ENCODE measurements at places on chromosomes 16 and 17. TPM values are rescaled to one million over a fixed set of nuclear protein-coding genes. Genes with fewer than 3 reads are reported as not detected.

GRCh38 chr17:63151941-63152523, 186.0 kb downstream of the TANC2 start:
- H3K36me3 ChIP-seq, result peaks cover 9% of the 10 kb centered on the region
- H3K4me3 ChIP-seq, result peak overlapping the region; percentile 36
- H3K4me1 ChIP-seq, result peaks cover 66% of the 10 kb centered on the region
- H3K27me3 ChIP-seq, result no peaks in the 10 kb centered on the region
- DNase-seq, result no peak

GRCh38 chr16:3133844-3134243, 985 bp upstream of the ZNF213 start:
- H3K36me3 ChIP-seq, result peaks cover 15% of the 10 kb centered on the region
- peak overlapping the region; percentile 85 for H3K4me3 ChIP-seq
- peak overlapping the region; percentile 77 for H3K27ac ChIP-seq
- H3K27me3 ChIP-seq, result no peaks in the 10 kb centered on the region
- no peak for DNase-seq

- no peak overlapping the region for H3K4me3 ChIP-seq
- peak; percentile 87 for DNase-seq
- peaks cover 24% of the 10 kb centered on the region for H3K27me3 ChIP-seq
- no peak overlapping the region for H3K27ac ChIP-seq
- no peaks in the 10 kb centered on the region for H3K4me1 ChIP-seq
Observed at GRCh38 chr17:30236766-30237165, 1.3 kb upstream of the SLC6A4 start.

The HOXB1 gene
- not detected for polyA plus RNA-seq

GRCh38 chr17:66523378-66524200, 221.2 kb downstream of the PRKCA start:
- H3K4me3 ChIP-seq, result no peak overlapping the region
- H3K27ac ChIP-seq, result no peak overlapping the region
- no peak for DNase-seq
- peaks cover 8% of the 10 kb centered on the region for H3K36me3 ChIP-seq
- H3K27me3 ChIP-seq, result no peaks in the 10 kb centered on the region

DNA sequence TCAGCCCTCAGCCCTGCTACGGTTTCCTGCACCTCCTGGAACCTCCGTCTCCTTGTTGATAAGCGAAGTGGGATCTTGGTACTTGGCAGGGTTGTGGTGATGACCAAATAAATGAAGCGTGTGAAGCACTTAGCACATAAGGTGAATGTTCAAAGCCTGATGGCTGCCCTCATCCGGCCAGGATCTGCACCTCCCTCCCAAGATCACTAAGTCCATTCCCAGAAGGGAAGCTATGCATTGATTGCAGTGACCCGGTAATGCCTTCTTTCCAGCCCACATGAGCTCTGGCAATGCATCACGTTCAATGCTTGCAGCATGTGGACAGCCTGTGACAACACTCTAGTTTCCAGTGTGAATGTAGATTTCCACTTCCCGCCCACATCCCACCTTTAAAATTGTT, 24.9 kb upstream of the RHOT1 start:
- no peaks in the 10 kb centered on the region for H3K27me3 ChIP-seq
- H3K27ac ChIP-seq, result no peak overlapping the region
- DNase-seq, result no peak

DNA sequence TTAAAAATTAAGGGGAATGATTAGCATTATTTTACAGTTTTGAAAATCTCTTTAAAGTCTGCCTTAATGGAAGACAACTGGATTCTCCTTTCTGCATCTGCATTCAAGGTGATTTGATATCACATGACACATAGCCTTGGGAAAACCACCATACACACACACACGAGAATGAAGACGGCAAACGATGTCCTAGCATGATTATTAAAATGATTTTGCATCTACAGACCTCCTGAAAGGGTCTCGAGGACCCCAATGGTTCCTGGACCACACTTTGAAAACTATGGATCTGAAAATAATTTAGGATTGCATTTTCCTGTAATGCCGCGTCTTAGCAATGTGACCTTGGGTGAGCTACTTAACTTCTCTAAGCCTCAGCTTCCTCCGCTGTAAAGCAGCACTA, 11.8 kb upstream of the CHST4 start:
- H3K27ac ChIP-seq, result no peak overlapping the region
- H3K4me3 ChIP-seq, result no peak overlapping the region
- no peaks in the 10 kb centered on the region for H3K36me3 ChIP-seq
- DNase-seq, result no peak
- H3K4me1 ChIP-seq, result no peaks in the 10 kb centered on the region

DNA sequence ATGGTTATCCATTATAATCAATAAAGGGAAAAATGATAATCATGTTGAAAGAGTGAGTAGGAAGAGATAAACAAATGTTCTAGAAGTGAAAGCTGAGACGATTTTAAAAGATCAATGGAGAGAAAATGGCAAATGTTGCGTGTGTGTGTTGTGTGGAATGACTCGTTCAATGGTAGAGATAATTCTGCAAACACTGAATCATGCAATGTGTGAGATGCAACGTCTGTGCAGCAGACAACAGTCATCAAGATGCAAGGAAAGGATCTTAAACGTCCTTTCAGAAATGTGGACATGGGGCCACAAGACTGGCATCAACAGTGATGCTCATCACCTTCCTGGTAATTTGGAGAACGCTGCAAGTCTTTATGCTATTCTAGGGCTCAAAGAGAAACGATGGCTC, 124.4 kb downstream of the CDYL2 start:
- H3K27me3 ChIP-seq, result no peaks in the 10 kb centered on the region
- H3K4me1 ChIP-seq, result no peaks in the 10 kb centered on the region
- no peak overlapping the region for H3K4me3 ChIP-seq
- no peak for DNase-seq

DNA sequence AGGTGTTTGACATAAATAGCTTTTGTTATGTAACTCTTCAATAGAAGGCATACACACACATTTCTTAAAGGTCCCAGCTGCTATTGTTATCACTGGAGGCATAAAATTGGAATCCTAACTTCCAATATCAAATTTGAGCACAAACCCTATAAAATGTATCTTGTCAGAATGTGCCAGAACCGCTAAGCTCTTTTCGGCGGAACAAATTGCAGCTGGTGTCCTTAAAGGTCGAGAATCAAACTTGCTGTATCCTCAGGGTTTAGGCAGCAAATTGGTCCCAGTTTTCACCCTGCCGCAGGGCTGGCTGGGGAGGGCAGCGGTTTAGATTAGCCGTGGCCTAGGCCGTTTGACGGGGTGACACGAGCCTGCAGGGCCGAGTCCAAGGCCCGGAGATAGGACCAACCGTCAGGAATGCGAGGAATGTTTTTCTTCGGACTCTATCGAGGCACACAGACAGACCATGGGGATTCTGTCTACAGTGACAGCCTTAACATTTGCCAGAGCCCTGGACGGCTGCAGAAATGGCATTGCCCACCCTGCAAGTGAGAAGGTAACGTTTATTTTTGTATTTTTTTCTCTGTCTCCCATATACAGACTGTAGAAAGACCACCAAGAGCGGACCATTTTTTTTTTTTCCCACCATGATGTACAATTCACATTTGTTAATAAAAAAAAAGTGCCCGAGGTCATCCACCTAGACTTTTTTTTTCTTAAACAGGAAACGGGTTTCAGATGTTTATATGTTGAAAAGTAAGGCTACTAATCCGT, 297.1 kb downstream of the IRF8 start:
- no peaks in the 10 kb centered on the region for H3K36me3 ChIP-seq
- no peak overlapping the region for H3K27ac ChIP-seq
- no peak for DNase-seq
- no peak overlapping the region for H3K4me3 ChIP-seq

DNA sequence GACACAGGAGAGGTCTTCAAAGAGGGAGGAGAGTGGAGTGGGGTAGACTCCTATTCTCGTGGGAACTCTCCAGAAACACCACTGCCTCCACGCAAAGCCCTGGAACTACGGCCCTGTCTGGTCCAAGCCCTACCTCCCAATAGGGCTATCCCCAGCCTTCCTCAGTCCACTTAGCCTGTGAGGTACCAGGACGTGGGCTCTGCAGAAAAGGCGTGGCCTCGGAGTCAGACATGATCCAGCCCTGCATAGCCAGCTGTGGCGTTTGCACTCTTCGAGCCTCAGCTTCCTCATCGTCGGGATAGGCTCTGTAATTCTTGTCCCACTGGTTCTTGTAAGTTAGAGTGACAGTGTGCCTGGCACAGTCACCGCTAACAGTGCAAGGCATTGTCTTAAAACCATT, 13.8 kb downstream of the ENDOV start:
- peaks cover 24% of the 10 kb centered on the region for H3K36me3 ChIP-seq
- DNase-seq, result no peak
- H3K27me3 ChIP-seq, result no peaks in the 10 kb centered on the region
- no peak overlapping the region for H3K27ac ChIP-seq
- H3K4me3 ChIP-seq, result no peak overlapping the region

The ZNF286A gene
- polyA plus RNA-seq, result 17.1 TPM

DNA sequence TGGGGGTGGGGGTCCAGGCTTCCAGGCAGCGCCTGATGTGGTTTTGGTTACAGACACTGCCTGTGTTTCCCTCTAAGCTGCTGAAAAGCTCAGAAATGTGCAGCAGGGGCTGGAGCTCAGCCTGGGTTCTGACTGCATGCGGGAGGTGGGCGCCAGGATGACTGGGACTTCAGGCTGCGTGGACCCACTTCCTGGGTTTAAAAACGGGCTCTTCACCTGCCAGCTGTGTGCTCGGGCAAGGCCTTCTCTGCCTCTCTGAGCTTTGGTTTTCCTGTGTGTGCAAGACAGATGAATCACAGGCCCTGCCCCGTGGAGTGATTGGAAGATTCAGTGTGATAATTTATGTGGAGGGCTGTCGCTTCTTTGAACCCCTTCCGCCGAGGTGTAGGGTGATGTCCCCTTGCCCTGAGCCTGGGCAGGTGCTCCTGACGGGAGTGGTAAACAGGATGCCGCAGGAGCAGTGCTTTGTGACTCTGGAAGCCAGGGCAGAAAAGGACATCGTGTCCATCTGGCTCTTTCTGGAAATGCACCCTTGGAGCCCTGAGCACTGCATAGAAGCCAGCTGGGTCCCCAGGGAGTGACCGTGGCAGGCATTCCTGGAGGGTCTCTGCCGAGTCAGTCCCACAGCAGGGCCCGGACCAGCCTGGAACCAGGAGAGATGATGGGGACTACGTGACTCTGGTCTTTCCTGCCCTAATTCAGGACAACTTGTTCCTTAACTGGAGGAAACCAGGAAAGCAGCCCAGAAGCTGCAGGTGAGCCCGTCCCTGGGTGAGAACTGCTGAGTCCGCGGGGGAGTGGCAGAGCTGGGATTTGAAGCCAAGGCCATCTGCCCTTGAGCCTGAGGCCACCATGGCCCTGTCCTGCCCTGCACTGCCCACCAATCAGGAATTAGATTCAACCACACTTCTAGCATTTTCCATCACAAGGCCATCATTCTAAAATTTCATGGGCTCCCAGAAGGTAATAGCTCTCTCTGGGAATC, 28.5 kb upstream of the SLC7A5 start:
- no peaks in the 10 kb centered on the region for H3K27me3 ChIP-seq
- no peak overlapping the region for H3K4me3 ChIP-seq
- H3K27ac ChIP-seq, result no peak overlapping the region

DNA sequence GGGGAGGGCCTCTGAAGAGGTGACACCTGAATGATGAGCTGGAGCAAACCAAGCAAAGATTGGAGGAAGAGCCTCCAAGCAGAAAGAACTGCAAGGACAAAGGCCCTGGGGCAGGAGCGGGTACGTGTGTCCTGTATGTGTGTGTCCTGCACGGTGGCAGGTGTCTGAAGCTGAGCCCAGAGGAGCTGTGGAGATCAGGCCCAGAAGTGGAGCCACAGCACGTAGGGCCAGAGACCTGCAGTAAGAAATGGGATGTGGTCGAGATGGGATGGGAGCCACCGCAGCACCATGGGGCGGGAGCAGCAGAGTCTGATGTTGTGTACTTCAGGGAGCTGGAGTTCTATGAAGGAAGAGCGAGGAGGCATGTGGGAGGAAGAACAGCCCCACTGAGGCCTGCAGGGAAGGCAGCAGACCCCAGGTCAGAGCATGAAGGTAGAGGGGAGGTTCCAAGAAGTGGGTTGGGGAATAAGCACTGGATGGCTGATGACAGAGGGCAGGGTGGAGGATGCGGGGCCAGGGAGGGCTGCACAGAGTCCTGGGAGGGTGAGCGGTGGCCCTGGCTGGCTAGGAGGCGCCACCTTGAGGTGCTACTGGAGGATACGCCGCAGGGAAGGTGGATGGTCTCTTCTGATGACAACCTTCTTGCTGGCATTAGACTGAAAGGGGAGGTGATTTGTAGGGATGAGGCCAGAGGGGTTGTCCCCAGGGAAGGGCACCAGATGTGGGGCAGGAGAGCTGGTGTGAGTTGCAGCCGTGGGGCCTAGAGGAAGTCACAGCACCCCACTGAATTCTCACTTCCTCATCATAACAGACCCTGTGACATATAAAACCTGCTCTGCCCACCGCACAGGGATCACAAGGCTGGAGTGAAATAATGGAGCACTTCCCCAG, 10.6 kb upstream of the CETP start:
- no peak overlapping the region for H3K4me3 ChIP-seq
- no peak overlapping the region for H3K27ac ChIP-seq
- H3K36me3 ChIP-seq, result peaks cover 4% of the 10 kb centered on the region
- H3K4me1 ChIP-seq, result no peaks in the 10 kb centered on the region

DNA sequence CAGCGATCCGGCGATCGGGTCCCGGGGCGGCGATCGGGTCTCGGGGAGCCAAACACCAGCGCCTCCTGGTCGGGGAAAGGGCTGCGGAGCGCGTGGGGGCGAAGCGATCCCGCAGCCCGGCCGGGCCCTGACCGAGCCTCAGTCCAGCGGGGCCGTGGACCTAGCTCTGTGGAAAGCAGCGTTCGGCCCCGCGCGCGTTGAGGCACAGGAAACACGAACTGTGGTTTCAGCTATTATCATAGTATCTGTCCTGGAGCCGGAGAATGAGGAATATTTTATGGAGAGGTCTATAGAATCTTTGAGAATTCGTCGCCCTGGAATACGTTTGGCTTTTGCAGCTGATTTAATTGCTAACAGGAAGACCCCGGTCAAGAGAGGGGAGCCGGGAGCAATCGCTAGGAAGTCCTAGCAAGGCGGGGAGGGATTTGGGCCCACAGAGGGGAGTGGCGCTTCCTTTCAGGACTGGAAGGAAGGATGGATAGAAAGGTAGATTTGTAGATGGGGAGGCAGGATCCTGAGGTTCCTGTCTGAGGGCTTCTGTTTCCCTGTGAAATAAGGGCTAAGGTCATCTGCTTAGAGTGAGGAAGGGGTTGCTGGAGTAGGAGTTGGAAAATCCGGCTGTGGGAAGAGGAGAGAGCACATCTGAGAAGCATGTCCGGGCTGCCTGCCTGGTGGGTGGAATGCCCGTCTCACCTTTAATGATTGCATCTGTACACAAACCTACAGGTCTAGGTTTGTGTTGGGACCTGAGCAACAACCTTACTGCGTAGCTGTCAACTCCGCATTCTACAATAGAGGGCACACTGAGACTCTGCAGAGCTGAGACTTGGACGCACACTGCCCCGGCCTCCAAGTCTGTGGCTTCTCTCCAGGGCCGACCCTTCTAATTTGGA, 770 bp downstream of the CCNF start:
- peak overlapping the region; percentile 89 for H3K4me3 ChIP-seq
- peak overlapping the region; percentile 78 for H3K27ac ChIP-seq
- H3K27me3 ChIP-seq, result no peaks in the 10 kb centered on the region
- H3K36me3 ChIP-seq, result peaks cover 17% of the 10 kb centered on the region
- H3K4me1 ChIP-seq, result peaks cover 31% of the 10 kb centered on the region
- peak; percentile 51 for DNase-seq

- no peaks in the 10 kb centered on the region for H3K27me3 ChIP-seq
- H3K36me3 ChIP-seq, result no peaks in the 10 kb centered on the region
- peaks cover 6% of the 10 kb centered on the region for H3K4me1 ChIP-seq
- DNase-seq, result no peak
- H3K4me3 ChIP-seq, result no peak overlapping the region
Observed at GRCh38 chr16:65781363-65781762, 585.1 kb upstream of the CDH5 start.

GRCh38 chr17:58504826-58505351, 9.5 kb downstream of the MTMR4 start:
- no peak overlapping the region for H3K4me3 ChIP-seq
- no peak overlapping the region for H3K27ac ChIP-seq
- peaks cover 51% of the 10 kb centered on the region for H3K36me3 ChIP-seq
- H3K27me3 ChIP-seq, result no peaks in the 10 kb centered on the region
